NCI-H2107 (cell line): ENCODE measurements at places on chromosomes 16 and 17.

DNA sequence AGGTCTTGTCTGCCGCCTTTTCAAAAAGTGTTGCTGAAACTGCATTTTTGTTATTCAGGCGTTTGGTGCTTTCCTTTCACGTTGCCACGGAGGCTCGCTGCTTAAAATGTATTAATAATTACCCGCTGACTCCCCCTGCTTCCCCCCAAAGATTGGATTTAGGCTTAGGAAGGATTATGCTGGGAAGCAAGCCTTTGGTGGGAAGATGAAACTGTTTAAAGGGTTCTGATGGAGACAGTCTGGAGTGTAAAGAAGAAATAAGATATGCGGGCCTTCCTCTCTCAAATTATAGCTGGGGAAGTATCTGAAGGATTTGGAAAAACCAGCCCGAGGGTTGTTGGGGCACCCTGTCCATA is 1.1 kb downstream of the KSR1 start:
- DNase-seq = no peak

GRCh38 chr17:81179861-81180260 is 13.8 kb upstream of the AATK start:
- no peak for DNase-seq

- DNase-seq = no peak
Measured at GRCh38 chr16:51163894-51164566, 13.0 kb upstream of the SALL1 start.

GRCh38 chr17:8133399-8133798 is 9.5 kb upstream of the HES7 start:
- DNase-seq = no peak

DNA sequence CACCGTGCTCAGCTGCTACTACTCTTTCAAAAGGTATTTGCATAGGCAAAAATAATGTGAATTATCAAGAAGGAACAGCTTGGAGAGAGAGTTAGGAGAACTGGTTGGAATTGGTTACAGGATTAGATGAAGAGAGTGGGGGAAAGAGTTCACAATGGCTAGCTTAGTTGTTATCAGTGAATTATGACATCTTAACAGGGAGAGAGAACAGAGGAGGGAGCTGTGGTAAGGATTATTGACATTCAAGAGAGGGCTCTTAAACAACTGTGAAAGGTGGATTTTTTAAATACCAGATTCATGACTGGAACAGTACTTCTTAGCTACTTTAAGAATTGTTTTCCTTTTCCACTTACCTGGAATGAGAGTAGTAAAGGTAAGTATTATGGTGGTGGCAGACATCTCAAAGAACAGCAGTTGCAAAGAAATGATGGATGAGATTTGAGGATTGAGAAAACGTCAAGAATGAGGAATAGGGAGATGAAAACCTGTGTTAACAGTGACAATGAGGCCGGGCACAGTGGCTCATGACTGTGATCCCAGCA is 43.9 kb upstream of the SLC5A11 start:
- DNase-seq = no peak

DNA sequence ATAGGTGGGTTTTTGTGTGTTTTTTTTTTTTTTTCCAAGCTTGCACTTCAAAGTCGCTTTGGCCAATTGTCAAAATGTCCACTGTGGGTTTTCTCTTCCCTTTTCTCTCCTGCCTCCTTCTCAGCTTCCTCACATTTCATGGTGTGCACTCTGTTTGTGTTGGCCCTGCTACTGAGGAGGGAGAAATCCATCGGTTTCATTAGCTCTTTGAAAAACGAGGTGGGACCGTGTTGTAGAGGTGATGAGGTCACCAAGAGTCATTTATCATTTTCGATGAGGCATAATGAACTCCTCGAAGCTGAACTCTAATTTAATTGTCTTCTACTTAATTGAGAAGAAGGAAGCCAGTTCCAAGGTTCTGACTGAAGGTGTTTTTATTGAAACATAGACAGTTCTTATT is 174.4 kb upstream of the TOX3 start:
- DNase-seq = no peak

DNA sequence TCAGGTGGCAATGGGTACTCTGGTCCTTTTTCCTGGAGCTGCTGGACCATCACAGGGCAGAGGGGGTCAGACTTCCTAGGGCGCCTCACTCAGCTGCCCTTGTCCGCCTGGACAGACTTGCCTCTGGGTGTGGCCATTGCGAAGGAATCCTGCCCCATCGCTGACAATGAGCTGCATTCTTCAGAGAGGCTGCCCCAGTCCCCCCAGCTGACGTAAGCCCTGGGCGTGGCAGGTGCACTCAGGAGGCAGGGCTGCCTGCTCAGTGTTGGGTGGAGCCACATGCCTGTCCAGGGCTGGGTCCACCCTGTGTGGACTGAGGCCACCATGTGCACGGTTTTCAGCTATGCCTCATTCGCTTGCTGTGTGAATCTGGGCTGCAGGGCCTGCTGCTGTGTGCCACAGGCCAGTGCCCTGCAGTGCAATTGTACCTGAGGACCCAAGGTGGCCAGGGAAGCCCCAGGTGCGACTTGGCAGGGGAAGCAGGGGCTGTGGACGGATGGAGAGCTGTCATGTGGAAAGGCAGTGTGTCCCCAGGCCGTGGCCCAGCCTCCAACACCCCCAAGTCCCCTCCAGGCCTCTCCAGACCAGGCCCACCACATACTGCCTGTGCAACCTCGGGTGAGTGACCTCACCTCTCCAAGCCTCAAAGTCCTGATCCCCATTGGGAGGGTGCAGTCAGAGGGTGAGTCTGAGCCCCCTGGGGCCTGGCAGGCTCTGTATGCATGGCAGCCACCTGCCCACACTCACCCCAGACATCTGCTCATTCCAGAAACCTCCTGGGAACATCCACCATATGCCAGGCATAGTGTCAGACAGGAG is 14.0 kb upstream of the MPRIP start:
- no peak for DNase-seq

DNA sequence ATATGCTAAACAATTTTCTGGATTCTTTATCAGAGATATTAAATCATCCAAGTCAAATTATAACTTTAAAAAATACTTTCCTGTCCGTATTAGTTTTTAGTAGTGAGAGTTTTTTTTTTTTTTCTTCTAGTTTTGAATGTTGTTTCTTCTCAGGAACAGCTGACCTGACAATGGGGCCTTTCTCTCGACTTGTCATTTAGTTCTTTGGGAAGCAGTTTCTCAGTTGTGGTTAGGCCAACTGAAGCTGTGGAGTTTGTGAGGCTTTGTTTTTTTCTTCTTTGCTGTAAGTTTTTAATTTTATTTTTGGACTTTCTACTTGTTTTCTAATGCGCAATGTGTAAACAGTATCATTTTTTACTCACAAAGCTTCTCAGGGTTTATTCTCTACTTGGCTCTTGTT is 140.8 kb downstream of the FTO start:
- no peak for DNase-seq

- DNase-seq = no peak
Measured at GRCh38 chr16:87303431-87303930, 13.7 kb downstream of the C16orf95 start.

- DNase-seq = no peak
Measured at GRCh38 chr17:42438600-42439567, 15.8 kb upstream of the CAVIN1 start.

GRCh38 chr17:57665128-57665527 is 80.0 kb downstream of the CCDC182 start:
- no peak for DNase-seq

DNA sequence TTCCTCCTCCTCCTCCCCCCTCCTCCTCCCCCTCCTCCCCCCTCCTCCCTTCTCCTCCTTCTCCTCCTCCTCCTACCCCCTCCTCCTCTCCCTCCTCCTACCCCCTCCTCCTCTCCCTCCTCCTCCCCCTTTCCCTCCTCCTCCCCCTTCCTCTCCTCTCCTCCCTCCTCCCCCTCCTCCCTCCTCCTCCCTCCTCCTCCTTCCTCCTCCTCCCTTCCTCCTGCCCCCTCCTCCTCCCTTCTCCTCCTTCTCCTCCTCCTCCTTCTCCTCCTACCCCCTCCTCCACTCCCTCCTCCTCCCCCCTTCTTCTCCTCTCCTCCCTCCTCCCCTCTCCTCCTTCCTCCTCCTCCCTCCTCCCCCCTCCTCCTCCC is 6.6 kb upstream of the PDP2 start:
- DNase-seq = no peak

GRCh38 chr17:80030730-80031410 is 4.8 kb downstream of the TBC1D16 start:
- peak; percentile 52 for DNase-seq

DNA sequence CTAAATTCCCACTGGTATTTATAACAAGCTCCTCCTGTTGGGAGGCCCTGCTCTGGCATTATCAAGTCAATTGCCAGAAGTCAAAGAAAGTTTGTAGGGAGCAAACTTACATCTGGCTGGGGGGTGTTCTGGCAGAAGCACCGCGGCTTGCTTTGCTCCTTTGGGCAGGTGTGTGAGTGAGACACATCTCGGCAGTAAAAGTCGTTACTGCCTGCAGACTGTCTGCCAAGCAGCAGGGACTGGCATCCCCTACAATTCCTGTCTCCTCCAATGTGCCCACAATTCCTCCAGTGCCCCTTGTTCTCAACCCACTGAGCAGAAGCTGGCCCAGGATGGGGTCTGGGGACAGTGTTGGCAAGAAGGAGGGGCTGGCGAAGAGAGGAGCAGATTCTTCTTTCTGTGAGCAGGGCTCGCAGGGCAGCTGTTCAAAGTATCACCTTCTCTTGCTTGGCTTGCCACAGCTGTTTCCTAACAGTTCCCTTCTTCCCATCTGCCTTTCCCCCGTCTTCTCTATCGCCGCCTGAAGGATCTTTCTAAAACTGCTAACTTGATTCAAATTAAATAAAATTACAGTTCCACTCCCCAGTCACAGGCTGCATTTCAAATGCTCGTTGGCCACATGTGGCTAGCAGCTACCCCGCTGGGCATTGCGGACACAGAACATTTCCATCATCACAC is 30.2 kb downstream of the SPACA3 start:
- no peak for DNase-seq

- DNase-seq = no peak
Measured at GRCh38 chr17:48012151-48012520, 25.5 kb downstream of the COPZ2 start.

GRCh38 chr17:68969101-68969500 is 13.9 kb upstream of the ABCA8 start:
- DNase-seq = no peak

- DNase-seq = no peak
Measured at GRCh38 chr17:6638046-6638908, 2.2 kb downstream of the KIAA0753 start.

GRCh38 chr16:85258629-85259028 is 146.4 kb upstream of the CIBAR2 start:
- no peak for DNase-seq

DNA sequence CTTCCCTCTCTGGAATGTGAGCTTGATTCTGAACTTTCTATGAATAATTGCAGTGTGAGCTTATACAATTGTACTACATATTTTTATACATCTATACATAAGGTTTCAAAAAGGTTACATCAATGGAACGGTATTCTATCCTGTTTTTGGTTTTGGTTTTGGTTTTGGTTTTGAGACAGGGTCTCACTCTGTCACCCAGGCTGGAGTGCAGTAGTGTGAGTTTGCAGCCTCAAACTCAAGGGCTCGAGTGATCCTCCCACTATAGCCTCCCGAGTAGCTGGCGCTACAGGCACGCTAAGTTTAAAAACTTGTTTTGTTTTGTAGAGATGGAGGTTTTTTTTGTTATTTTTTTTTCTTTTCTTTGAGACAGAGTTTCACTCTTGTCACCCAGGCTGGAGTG is 1.1 kb downstream of the CTRB1 start:
- DNase-seq = no peak

DNA sequence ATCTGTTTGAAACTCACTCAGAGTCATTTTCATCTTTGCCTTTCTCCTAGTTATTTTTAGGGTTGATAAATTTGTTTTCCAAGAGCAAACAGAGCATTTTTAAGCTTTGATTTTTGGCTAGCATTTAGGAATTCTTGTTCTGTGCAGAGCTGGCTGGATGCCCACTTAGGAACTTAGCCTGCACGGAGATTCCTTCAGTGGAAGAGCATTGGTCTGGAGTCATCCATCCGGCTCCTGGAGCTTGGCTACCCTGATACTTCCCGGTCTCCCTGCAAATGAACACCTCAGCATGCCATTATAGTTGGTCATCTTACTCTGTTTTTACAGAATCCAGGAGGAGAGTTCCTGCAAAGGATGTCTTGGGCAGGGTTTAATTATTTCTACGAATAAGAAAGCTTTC is 57.1 kb downstream of the SPECC1 start:
- DNase-seq = no peak

DNA sequence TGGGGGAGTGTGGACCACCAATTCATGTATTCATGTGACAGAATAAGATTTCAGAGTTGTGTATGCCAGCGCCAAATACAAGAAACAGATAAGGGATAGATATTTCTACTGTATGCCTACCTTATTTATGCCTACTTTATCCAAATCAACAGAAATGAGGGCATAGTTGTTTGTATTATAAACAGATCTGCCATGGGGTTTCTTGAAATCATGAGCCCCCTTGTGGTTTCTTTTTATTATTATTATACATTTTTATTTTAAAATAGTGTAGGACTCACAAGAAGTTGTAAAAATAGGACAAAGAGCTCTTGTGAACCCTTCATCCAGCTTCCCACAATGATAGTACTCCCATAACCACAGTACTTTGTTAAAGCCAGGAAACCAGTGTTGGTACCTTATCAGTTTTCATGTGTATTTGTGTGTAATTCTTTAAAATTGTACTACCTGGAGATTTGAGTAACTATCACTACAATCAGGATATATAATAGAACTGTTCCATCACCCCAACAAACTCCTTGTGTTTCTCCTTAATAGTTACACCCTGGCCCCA is 229.4 kb downstream of the CCDC182 start:
- no peak for DNase-seq

DNA sequence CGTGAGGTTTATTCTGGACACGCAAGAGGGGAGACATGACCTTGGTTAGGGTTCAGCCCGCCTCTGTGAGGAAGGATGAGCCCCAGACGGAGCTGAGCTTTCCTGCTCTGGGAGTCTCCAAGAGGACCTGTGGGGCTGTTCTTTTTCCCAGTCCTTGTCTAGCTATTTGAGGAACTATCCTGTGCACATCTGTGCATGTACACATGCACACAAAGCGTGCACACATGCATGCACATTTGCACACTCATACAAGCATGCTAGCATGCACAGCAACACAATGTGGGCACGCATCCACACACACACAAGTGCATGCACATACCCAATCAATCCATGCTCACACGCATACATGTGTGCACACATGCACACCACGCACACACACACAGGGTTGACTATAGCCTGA is 40.4 kb downstream of the ABCC6 start:
- DNase-seq = no peak

DNA sequence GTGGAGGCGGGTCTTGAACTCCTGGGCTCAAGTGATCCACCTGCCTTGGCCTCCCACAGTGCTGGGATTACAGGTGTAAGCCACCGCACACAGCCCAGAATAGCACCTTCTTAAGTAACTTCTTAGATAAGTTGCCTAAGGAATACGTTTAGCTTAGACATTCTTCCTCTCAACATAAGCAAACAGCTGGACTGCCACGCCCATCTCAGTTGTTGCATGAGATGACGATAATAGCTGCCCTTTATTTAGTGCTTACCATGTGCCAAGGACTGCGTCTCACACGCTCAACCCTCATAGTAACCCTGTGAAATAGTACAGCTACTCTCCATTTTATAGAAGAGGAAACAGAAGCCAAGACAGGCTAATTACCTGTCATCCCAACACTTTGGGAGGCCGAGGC is 11.8 kb downstream of the HASPIN start:
- no peak for DNase-seq

GRCh38 chr17:40347319-40348135 is 17.0 kb downstream of the GJD3 start:
- DNase-seq = no peak

GRCh38 chr17:57113011-57113410 is 28.0 kb downstream of the AKAP1 start:
- no peak for DNase-seq
